DMS79 (cell line): ENCODE measurements at places on chromosomes 1 and 21.

GRCh38 chr21:44618504-44618903, 6.6 kb downstream of the KRTAP10-8 start:
- no peak for DNase-seq

DNA sequence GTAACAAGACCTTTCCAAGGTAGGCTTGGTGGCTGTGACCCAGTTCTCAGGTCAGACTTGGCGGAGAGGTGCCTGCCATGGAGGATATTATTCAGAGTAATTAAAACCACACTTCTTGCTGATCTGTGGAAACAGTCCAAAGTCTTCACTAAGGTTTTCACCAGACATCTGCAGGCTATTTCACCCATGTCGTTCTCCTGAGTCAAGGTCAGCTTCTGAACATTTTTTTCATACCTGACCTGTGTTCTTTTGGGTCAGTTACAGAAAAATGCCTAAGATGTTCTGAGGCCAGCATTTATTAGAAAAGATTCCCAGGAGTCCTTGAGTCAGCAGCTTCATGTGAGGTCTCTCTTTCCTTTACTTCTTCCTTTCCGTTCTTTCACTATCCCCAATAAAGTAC, 54.9 kb downstream of the RGL1 start:
- DNase-seq, result no peak

- DNase-seq, result peak; percentile 13
These were observed 8.5 kb downstream of the KYAT3 start for GRCh38 chr1:88983791-88984559.

GRCh38 chr1:209529233-209529632, 54.3 kb upstream of the CAMK1G start:
- DNase-seq, result no peak

DNA sequence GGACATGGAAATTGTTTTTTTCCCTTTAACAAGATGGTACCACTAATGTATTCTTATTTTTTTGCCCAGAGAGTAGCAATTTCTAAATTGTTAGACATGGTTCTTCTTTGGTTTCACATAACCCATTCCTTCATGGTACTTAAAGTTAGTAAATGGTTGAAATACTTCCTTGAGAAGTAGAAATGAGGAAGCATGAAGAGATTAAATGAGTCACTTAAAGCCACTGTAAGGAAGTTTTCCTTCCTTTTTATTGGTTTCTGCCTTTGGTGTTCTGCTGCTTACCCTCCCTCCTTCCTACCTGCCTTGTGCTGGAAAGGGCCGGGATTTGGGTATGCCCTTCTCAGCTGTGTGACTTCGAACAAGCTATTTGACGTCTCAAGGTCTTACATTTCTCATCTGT, 101.0 kb downstream of the KIF26B start:
- DNase-seq, result no peak

- DNase-seq, result no peak
These were observed 6.0 kb upstream of the VASH2 start for GRCh38 chr1:212944229-212944901.

- no peak for DNase-seq
These were observed 163.1 kb downstream of the KCNJ6 start for GRCh38 chr21:37753122-37753599.

GRCh38 chr21:32544697-32545096, 40.6 kb downstream of the TCP10L start:
- DNase-seq, result no peak

GRCh38 chr1:159175571-159175970, 4.2 kb downstream of the CADM3 start:
- DNase-seq, result no peak

DNA sequence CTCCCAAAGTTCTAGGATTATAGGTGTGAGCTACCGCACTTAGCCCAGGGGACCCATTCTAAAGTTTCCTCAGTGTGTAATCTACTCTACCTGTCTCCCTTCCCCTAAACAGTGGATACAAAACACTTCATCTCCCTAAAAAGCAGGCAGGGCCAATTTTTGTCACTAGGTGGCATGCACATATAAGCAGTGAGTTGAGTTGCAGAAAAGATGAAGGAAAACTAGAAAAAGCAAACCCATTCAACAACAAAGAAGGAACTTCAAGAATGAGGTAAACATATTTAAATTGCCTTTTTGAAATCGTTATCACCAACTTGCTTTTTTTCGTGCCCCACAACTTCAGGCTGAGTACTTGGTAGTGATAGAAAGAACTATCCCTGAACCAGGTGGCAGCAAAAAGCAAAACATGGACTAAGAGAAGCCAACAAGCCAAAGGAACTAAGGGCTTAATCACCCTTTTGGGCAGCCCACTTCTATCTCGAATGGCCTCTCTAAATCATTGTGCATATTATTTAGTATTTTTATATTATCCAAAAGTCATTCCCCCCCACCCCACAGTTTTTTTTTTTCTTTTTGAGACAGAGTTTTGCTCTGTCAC, 19.7 kb upstream of the ALDH9A1 start:
- peak; percentile 38 for DNase-seq

- DNase-seq, result no peak
These were observed 322.7 kb downstream of the PTBP2 start for GRCh38 chr1:97044159-97044760.

DNA sequence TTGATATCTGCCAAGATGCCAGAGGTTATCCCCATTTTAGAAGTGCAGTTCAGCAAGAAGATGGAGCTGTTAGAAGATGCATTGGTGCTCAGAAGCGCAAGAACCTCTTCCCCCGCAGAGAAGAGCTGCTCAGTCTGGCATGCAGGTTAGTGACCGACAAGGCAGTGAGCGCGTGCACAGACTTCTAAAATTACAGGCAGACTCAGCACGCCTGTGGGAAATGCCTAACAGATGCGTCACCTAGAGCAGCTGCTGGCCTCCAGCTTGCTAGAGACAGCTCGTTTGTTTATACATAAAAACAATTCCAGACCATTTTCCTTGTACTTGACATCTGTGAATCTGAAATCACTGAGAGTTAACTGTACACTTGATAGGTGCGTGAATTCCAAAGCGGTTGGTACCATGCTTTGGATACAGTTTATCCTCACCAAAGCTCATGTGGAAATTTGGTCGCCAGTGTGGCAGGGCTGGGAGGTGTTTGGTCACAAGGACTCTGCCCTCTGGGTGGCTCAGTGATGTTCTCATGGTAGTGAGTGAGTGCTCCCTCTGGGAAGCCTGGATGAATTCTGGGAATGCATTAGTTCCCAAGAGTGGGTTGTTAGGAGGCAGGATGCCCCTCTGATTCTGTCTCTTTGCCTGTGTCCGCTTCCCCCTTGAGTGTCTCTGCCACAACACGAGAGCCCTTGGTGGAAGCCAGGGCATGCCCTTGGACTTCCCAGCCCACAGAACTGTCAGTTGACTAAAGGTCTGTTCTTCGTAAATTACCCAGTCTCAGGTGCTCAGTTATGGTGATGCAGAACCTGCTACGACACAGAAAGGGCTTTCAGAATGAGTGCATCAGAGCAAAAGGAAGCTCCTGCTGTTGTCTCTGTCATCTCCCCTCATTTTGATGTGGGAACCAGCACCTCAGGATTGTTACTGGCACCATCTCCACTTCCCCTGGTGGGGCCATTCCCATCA, 24.4 kb downstream of the SNAP47 start:
- DNase-seq, result no peak

- no peak for DNase-seq
These were observed 14.5 kb downstream of the AXDND1 start for GRCh38 chr1:179380299-179380698.

- no peak for DNase-seq
These were observed 23.2 kb downstream of the EDARADD start for GRCh38 chr1:236417336-236417735.

GRCh38 chr1:79196211-79196610, 189.7 kb upstream of the ADGRL4 start:
- DNase-seq, result no peak

- no peak for DNase-seq
These were observed 50.5 kb downstream of the SIPA1L2 start for GRCh38 chr1:232579466-232579865.

DNA sequence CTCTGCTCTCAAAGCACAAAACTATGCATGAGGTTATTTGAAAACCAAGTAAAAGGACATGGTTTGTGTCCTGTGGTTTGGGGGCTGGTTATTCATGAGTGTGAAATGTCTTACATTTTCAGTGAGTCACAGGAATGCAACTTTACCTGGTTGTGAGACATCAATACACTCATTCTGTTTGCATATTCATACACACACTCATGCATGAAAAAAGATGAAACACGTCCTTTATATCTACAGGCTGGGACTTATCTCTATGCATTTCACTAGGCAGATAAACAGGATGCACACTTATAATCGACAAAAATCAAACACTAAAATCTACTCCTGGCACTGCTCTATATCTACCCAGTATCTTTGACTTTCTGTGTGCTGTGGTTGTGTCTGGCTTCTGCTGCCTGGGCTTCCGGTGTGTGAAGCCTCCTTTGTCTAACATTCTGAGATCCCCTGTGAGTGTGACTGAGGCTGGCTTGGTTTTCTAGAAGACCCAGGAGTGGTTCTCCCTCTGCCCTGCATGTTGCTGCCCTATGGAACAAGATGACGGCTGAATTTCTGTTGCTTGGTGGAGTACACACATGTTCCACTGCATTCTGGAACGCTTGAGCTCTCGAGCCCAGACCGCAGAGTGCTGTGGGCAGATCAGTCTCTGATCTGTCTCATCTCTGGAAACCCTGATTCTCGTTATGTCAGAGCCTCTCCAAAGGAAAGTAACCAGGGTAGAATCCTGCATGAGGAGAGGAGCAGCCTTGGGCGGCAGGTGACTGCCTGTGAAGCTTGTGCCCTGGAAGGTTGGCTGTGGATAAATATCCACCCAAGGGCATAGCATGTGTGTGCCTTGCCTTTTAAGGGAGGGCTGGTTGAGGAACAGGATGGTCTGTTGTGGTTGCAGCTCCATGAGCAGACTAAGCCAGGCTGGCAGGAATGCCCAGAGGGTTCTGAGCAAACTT, 19.7 kb upstream of the FASLG start:
- DNase-seq, result no peak

GRCh38 chr1:243253211-243253925, 1.7 kb downstream of the CEP170 start:
- DNase-seq, result no peak

DNA sequence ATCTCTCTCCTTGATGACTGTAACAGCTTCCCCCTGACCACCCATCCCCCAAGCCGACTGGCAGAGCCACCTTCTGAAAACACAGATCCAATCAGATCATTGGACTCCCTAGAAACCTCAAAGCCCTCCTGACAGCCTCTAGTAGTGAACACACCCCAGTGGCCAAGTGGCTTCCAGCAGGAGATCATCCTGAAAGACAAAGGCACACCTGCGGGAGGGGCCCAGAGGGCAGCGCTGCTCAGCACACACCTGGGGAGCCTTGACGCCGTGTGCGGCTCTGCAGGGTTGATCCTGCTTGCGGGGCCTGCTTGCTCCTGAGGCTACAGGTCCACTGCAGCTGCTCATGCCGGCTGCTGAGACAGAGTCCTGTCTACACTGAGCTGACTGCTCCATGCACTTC, 41.5 kb downstream of the SLC66A1 start:
- DNase-seq, result peak; percentile 83

DNA sequence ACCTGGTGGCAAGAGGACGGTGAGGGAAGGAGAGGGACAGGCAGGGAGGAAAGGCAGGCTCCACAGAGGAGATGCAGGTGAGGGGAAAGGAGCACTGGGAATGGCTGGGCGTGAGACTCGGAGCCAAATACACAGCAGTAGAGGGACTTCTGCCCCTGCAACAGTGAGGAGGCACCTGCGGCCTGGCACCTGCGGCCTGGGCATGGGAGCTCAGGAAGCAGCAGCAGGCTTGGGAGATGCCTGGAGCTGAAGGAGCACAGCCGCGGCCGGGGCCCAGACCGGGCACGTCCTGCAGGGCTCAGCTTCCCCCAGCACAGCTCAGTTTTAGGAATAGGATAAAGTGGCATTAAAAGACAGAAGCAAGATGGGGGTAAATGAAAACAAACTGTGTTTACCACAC, 20.9 kb upstream of the TSPEAR start:
- DNase-seq, result no peak

DNA sequence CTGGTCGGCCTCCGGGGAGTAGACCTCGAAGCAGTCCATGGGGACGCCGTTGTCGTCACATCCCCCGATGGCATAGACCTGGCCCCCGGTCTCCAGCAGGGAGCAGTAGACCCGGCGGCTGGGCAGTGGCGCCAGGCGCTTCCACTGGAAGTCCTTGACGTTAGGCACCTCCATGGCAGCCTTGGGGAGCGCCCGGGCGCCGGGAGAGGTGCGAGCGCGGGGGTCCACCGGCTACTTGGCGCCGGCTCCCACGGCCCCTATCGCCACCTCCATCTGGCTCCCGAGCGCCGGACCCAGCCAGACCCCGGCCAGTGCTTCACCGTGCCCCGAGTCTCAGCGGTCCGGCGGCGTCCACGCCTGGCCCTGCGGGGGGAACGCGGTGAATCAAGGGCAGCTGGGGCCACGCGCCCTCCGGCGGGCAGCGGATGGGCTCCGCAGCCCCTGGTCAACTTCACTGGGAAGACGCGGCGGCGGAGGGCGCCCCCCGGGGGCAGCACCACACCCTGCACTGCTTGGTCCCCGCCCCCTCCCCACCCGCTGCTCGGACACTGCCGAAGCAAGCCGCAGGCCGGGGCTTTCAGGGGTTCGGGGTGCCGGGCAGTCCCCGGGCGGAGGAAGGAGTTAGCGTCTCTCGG, 13.2 kb downstream of the KLHDC8A start:
- no peak for DNase-seq

DNA sequence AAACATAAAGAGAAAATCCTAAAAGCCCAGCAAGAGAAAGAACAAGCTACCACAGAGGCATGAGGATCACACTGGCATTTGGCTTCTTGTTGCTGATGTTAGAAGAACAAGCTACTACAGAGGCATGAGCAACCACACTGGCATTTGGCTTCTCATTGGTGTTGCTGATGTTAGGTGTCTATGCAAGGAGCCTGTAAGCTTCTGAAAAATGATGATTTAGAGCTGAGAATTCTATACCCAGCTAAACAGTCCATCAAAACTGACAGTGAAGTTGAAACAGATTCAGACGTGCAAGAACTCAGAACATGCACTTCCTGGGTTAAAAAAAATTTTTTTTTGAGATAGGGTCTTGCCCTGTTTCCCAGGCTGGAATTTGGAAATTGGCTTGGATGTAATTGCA, 37.8 kb upstream of the ADARB1 start:
- no peak for DNase-seq

- DNase-seq, result no peak
These were observed 64.2 kb upstream of the SLC22A15 start for GRCh38 chr1:115912116-115912515.

DNA sequence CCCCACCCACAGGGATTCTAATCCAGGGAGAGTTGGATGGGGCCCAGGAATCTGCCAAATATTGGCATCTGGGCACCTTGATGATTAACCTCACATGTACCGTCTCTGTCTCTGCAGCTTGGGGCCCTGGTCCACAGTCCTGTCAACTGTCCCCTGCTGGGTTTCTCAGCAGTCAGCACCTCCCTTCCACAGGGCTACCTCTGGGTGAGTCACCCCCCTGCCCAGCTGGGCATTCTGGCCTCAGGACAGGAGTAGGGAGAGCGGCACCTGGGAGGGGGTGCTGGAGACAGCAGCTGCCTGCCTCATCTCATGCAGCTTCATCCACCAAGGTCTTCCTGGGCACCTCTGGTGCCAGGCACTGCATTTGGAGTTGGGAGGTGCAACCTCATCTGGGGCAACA, 100.6 kb upstream of the ACTL8 start:
- DNase-seq, result no peak

GRCh38 chr1:162847839-162848453, 13.0 kb downstream of the CCDC190 start:
- peak; percentile 2 for DNase-seq
